ENCODE measurements at places on chromosomes 7 and 10. TPM values are rescaled to one million over a fixed set of nuclear protein-coding genes. Genes with fewer than 3 reads are reported as not detected.

GRCh38 chr7:156079156-156079555, 266.9 kb upstream of the SHH start:
- H3K36me3 ChIP-seq: no peaks in the 10 kb centered on the region
- no peaks in the 10 kb centered on the region for H3K27me3 ChIP-seq
- H3K4me1 ChIP-seq: no peaks in the 10 kb centered on the region

- no peak overlapping the region for H3K4me3 ChIP-seq
- no peaks in the 10 kb centered on the region for H3K27me3 ChIP-seq
- H3K27ac ChIP-seq: no peak overlapping the region
Observed at GRCh38 chr7:115086146-115086841, 164.4 kb downstream of the MDFIC start.

- H3K27me3 ChIP-seq: no peaks in the 10 kb centered on the region
- no peaks in the 10 kb centered on the region for H3K36me3 ChIP-seq
- DNase-seq: no peak
- peak overlapping the region; percentile 32 for H3K4me3 ChIP-seq
Observed at GRCh38 chr10:3493621-3494020, 291.4 kb downstream of the KLF6 start.

- H3K36me3 ChIP-seq: peaks cover 9% of the 10 kb centered on the region
- no peak overlapping the region for H3K27ac ChIP-seq
- no peaks in the 10 kb centered on the region for H3K4me1 ChIP-seq
- no peak overlapping the region for H3K4me3 ChIP-seq
- DNase-seq: no peak
- H3K27me3 ChIP-seq: no peaks in the 10 kb centered on the region
Observed at GRCh38 chr10:104130041-104130440, 8.1 kb downstream of the SFR1 start.

GRCh38 chr10:351770-352334, 216.6 kb downstream of the ZMYND11 start:
- no peaks in the 10 kb centered on the region for H3K27me3 ChIP-seq
- H3K27ac ChIP-seq: no peak overlapping the region
- H3K4me3 ChIP-seq: no peak overlapping the region
- H3K4me1 ChIP-seq: no peaks in the 10 kb centered on the region
- no peak for DNase-seq

GRCh38 chr7:133704453-133704852, 422.7 kb upstream of the LRGUK start:
- no peak for DNase-seq
- no peaks in the 10 kb centered on the region for H3K4me1 ChIP-seq
- H3K36me3 ChIP-seq: no peaks in the 10 kb centered on the region
- no peaks in the 10 kb centered on the region for H3K27me3 ChIP-seq
- no peak overlapping the region for H3K27ac ChIP-seq
- H3K4me3 ChIP-seq: no peak overlapping the region

DNA sequence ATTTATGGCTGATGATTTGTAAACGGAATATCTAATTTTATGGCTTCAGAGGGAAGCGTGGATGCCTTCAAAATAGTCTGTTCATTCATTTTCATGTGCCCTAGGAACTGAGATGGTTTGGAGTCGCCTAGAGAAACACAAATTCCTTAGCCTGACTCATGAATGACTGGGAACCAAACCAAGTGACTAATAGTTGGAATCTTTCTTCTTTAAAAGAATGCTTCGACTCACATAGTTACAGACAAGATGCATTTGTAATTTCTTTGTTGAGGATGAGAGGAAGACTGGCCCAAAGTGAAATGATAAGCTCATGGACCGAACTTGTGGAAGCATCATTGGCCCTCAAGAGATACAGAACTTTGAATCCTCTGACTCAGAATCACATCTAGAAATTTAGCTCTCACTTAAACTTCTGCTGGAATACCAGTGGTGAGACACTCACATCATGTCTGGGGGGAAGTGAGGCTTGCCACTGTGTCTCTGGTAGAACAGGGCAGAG, 1107.2 kb downstream of the NRG3 start:
- H3K27me3 ChIP-seq: no peaks in the 10 kb centered on the region
- no peak overlapping the region for H3K27ac ChIP-seq
- peaks cover 22% of the 10 kb centered on the region for H3K4me1 ChIP-seq

GRCh38 chr10:98516352-98516751, 69.6 kb upstream of the HPS1 start:
- no peaks in the 10 kb centered on the region for H3K4me1 ChIP-seq
- H3K27ac ChIP-seq: no peak overlapping the region
- no peak for DNase-seq

- H3K27ac ChIP-seq: no peak overlapping the region
- H3K4me1 ChIP-seq: no peaks in the 10 kb centered on the region
- H3K36me3 ChIP-seq: no peaks in the 10 kb centered on the region
- DNase-seq: no peak
Observed at GRCh38 chr7:109206196-109206595, 636.5 kb downstream of the DNAJB9 start.

- H3K4me3 ChIP-seq: no peak overlapping the region
- DNase-seq: no peak
- no peaks in the 10 kb centered on the region for H3K4me1 ChIP-seq
- H3K36me3 ChIP-seq: no peaks in the 10 kb centered on the region
Observed at GRCh38 chr7:36472141-36472729, 82.6 kb downstream of the ANLN start.

Gene TCAF2
- 2.9 TPM for total RNA-seq

Gene SPDYE6
- total RNA-seq: not detected

Gene SUGCT
- total RNA-seq: 2.3 TPM

All from sigmoid colon (tissue), 7 donors.